ENCODE measurements at places on chromosomes 5 and 9.

DNA sequence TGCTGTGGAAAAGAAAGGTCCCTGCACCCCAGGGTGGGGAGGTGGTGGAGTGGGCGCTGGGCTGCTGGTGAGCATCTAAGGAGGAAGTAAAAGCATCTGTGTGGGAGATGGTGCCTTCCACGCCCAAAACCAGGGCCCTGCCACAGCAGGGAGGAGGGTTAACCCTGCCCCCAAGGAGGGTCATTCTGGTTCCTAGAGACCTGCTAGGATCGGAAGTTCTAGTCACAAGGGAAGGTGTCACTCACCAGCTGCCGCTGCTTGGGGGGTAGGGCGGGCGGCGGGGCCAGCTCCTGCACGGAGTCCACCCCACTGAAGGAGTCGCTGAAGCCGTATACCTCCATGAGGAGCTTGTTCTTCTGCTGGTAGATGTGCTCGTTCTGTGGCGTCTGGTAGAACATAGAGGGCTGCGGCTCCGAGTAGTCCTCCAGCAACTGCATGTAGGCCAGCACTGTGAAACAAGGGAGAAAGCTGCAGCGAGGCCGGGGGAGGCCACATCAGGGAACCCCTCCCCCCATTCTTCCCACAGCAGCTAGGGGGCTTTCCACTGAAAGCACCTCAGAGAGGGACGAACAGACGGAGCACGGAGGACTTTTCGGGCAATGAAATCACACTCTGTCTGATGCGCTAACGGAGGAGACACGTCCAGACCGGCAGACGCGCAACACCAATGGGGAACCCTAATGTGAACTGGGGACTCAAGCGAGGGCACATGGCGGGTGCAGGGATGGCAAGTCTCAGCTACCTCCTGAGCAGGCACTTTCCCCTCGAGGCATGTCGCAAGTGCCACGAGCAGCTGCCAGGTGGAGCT is 76.4 kb downstream of the PRRT1B start:
- no peak for DNase-seq

GRCh38 chr5:178116143-178116885 is 3.0 kb downstream of the N4BP3 start:
- peak; percentile 78 for DNase-seq

DNA sequence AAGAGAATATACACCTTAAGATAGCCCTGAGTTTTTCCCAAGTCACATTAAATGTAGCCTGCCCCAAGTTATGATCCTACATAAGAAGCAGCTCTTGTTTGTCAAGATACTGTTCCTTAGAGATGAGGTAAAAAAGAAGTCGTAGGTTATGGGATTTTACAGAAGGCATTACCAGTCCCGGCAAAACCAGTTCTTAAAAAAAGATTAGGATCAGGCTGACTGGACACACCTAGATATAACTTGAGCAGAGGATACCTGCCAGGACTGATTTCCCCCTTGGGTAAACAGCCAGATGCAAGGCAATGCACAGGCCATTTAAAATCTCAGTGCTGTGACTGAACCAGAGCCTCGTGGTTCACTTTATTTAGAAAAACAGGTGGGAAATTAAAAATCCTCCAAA is 14.1 kb upstream of the SEMA5A start:
- no peak for DNase-seq

- no peak for DNase-seq
These were observed 220.1 kb downstream of the FAM114A2 start for GRCh38 chr5:153818626-153819025.

- no peak for DNase-seq
These were observed 273.2 kb upstream of the CDH9 start for GRCh38 chr5:27311544-27311943.

DNA sequence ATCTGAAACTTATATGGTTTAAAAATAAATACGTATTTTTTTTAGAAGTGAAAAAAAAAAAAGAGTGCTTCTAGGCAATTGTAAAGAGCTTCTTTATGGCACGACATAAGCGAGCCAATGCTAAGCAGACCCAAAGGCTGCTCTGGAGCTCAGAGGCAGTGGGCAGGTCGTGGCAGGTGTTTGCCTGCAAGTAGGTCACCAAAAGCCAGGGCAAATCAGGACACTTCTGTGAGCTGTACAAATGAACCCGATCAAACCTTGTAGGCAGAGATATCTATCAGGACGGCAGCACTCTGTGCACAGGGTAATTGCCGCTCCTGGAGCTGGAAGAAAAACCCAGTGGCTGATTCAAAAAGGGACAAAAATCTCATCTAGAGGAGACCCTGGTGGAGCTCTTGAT is 75.9 kb downstream of the IRX2 start:
- no peak for DNase-seq

DNA sequence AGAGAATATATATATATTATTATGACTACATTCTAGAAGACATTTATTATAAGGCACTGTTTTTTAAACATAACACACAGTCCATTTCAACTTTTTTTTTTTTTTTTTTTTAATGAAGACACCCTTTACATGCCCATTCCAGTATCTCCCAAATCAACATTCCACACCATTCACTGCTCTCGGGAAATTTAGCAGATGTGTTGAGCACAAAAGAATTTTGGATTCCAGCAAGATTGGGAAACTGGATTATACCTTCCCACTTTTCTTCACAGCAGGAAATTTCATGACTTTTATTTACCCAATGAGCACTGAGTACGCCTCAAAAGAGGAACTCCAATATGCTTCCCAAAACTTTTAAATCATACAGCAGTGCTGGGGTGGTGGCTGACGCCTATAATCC is 333.6 kb upstream of the DAB2 start:
- no peak for DNase-seq

- no peak for DNase-seq
These were observed 5.5 kb upstream of the N4BP3 start for GRCh38 chr5:178107756-178108310.

DNA sequence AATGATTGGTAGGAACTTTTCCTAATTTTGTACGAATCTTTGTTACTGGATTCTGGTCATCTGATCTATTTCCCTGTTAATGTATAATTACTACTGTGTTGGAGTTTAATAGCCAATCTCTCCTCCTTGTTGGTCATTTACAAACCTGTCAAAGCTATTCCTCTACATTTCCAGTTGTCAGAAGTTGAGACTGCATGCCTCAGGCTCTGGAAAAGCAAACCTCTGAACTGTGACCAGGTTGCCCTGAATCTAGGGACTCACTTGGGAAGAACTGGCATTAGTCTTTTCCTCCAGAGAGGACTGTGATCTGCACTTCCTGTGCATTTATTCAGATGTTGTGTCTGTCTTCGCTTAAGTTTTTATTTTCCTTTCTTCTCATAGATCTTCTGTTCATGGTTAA is 16.1 kb downstream of the PDLIM4 start:
- DNase-seq: no peak

GRCh38 chr5:154577416-154577815 is 99.4 kb upstream of the HAND1 start:
- no peak for DNase-seq

- DNase-seq: no peak
These were observed 52.2 kb upstream of the DAB2IP start for GRCh38 chr9:121598965-121599871.

DNA sequence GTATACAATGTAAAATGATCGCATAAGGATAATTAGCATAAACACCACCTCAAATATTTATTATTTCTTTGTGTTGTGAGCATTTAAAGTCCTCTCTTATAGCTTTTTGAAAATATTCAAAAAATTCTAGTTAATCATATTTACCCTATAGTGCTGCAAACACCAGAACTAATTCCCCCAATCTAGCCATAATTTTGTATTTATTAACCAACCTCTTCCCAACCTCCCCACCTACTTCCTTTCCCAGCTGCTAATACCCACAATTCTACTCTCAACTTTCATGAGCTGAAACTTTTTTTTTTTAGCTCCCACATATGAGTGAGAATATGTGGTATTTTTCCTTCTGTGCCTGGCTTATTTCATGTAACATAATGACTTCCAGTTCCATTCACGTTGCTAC is 317.8 kb upstream of the ATP10B start:
- no peak for DNase-seq

DNA sequence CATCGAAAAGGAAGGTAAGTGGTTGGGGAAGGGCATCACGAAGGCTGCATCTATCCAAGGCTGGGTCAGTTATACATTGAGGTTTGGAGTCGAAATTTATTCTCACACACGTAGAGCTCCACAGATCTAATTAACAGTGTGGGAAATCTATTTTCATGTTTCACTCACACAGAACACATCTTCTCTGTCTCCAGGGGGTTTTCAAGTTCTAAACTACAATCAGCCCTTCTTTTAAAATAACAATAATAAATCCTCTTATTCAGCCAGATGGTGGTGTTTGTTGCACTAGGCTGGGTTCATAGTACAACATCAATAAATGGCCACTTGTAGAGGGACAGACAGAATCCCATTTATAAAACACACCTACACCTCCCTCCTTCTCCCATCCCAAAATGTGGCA is 174.5 kb upstream of the KLF9 start:
- DNase-seq: no peak

- DNase-seq: no peak
These were observed 10.1 kb downstream of the EDIL3 start for GRCh38 chr5:84374568-84374967.

DNA sequence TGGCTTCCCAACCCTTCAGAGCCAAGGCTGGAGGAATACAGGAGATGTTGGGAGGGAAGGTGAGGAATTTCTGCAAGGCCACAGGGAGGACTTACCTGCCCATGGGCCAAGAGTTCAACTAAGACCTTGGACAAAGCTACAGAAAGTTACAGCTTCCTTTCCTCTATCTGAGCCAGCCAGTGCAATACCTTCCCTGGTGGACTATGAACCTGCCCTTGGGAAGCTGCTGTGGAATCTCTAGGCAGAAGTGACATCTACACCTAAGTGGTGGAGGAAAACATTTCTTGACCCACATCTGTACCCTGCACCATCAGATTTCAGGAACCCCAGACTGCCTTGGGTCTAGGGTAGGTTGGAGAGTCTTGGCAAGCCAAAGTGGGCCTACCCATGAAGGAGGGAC is 6.7 kb upstream of the SKP1 start:
- DNase-seq: no peak

DNA sequence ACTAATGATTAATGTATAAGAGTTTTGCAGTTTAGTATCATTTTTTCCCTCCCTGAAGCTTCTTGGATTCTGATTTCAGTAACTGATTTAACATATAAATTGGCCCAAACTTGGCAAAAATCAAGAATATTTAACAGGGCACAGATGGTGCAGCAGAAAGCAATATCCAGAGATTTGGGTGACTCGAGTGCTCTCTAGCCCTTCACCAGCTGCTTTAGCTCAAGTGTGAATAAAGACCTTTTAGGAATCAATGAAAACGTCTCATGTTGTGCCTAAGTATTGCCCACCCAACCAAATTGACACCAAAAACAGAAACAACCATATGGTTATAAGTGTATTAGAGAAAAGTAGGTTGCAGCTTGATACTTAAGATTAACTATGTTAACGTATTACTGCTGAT is 933.4 kb upstream of the PTPRD start:
- no peak for DNase-seq

- no peak for DNase-seq
These were observed 309.8 kb downstream of the NFIB start for GRCh38 chr9:14004110-14004509.

GRCh38 chr9:35903049-35903448 is 3.0 kb upstream of the HRCT1 start:
- no peak for DNase-seq

DNA sequence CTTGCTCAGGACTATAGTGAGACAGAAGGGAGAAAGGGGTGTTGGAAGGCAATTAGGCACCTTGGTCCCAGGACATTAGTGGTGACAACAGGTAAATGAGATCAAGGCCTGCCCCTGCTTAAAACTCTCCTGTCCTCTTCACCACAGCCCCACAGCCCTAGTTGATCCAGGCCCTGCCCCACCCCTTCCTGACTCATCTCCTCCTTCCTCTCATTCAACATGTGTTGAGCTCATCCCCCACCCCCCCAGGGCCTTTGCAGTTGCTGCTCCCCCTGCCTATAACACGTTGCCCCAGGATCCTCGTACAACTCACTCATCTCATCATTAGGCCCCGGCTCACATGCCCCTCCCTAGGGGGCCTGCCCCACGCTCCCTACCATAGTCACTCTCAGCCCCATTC is 66.8 kb downstream of the TSPAN17 start:
- no peak for DNase-seq

GRCh38 chr9:16406526-16407225 is 463.8 kb downstream of the BNC2 start:
- no peak for DNase-seq

GRCh38 chr5:67510204-67510603 is 313.6 kb upstream of the CD180 start:
- DNase-seq: no peak

DNA sequence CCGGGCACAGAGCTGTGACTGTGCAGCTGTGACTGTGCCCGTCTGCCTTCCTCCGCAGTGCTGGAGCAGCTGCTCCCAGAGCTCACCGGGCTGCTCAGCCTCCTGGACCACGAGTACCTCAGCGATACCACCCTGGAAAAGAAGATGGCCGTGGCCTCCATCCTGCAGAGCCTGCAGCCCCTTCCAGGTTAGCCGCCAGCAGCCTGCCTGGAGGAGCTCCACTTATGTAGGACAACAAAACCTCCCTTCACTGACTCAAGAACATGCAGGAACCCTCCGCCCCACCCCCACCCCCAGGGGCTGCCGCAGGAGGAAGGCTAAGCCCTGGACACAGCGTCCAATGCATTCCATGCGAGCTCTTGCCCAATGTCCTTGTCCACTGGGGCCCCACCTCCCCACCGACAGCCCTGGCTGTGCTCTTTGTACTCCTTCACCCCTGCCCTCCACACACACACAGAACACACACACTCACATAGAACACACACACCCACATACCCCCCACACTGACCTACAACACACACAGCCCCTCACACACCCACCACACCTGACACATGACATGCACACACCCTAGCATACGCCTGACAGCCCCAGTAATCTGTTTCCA is 27.9 kb downstream of the AFAP1L1 start:
- DNase-seq: no peak

DNA sequence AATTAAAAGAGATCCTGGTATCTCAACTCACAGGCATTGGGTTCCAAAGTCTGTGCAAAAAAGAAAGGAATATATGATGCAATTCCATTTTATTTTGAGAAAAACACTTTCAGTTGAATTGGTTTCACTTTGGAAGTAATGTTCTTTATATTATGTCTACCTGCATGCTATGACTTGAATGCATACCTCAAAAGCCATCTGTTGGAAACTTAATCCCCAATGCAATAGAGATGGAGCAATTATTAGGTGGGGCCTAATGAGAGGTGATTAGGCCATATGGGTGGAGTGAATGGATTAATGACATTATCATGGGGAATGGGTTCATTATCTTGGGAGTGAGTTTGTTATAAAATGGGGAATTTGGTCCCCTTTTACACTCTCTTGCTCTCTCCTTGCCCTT is 293.3 kb downstream of the CSNK1G3 start:
- no peak for DNase-seq

Measured in stimulated activated CD8-positive, alpha-beta memory T cell treated with anti-CD3 and anti-CD28 coated beads, Interleukin-7, amount 100 ng/mL, for 48 hours (primary cell).